Endothelial cell of coronary artery (primary cell): ENCODE measurements at places on chromosomes 7 and 10. TPM values are rescaled to one million over a fixed set of nuclear protein-coding genes. Genes with fewer than 3 reads are reported as not detected.

The UPF2 gene
- 15.1 and 16.5 TPM in 2 replicates for total RNA-seq

The CALN1 gene
- not detected in 2 replicates for total RNA-seq

The POR gene
- 62.6 and 79.3 TPM in 2 replicates for total RNA-seq

The CLRN3 gene
- total RNA-seq = 0.09 TPM in 2 replicates

The CC2D2B gene
- 0.09 TPM in 1 of 2 replicates, not detected in the other for total RNA-seq

The C10orf88 gene
- 13.3 and 15.5 TPM in 2 replicates for total RNA-seq

The ANKRD1 gene
- 667 and 960 TPM in 2 replicates for total RNA-seq

The SIRT1 gene
- 7.6 and 8.9 TPM in 2 replicates for total RNA-seq

The FOXP2 gene
- total RNA-seq = under 0.01 TPM in 2 replicates

The MRPS16 gene
- 49.2 and 67.1 TPM in 2 replicates for total RNA-seq
